ENCODE measurements at places on chromosomes 13 and 19.
A peak's percentile ranks its signal among the peaks of the same experiment; 100 is the strongest.

GRCh38 chr13:29886446-29886845, 36.0 kb upstream of the UBL3 start:
- no peak for DNase-seq

DNA sequence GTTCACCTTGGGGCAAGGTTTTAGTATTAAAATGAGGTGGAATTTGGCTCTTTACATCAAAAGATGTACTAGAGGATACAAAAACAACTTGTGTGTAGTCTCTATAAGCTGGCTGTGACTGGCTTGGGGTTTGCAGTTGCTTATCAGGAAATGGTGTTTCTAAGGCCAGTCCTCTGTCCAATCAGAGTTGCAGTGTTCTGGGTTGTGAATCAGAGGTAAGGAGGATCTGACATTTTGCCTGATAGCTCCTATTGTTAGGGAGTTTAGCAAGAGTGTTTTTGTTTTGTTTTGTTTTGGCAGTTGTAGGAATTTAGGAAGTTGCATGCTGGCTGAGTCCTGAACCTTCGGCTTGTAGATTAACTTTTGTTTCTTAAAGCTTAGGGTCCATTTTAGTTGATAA, 20.1 kb upstream of the ESD start:
- no peak for DNase-seq

GRCh38 chr13:96238241-96238640, 148.3 kb downstream of the HS6ST3 start:
- no peak for DNase-seq

DNA sequence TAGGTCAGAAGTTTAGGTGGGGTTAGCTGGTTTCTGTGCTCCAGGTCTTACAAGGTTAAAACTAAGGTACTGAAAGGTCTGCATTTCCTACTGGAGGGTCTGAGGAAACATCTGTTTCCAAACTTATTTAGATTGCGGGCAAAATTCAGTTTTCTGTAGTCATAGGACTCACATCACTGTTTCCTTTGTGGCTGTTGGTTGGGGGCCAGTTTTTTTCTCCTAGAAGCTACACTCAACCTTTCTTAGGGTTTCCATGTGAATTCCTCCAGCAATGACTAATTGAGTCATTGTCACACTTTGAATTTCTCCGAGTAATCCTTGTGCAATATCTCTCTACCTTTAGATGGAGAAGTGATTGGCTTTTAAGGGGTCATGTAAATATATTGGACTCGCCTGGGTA, 773.4 kb upstream of the SLITRK1 start:
- DNase-seq = no peak

GRCh38 chr19:19329126-19329525, 8.5 kb downstream of the MAU2 start:
- DNase-seq = no peak

DNA sequence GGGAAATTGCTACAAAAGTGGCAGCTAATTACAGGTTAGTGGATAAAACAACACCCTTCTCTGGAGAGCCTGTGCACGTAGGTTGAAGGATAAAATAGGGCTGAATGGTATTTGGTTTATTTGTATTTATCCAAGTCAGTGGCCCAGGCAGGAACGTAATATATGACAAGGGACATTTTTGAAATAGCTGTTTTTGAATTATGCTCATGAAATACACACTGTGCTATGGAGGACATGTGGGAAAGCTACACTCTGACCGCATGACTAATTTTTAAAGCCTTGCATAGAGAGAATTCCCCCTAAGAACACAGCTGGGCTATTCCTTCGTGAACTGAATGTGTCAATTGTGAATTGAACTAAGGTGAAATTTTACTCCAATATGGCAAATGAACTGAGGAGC, 292.1 kb upstream of the MAB21L1 start:
- DNase-seq = no peak

DNA sequence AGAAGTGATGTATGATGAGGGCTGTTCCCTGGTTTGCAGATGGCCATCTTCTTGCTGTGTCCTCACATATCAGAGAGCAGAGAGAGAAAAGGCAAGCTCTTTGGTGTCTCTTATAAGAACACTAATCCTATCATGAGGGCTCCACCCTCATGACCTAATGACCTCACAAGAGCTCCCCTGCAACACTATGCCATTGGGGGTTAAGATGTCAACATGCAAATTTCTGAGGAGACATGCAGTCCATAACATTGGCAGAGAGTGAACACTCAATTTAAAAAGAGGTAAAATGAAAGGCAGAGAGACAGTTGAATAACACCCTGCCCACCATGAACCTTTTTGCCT, 10.9 kb downstream of the FAM187B start:
- no peak for DNase-seq

GRCh38 chr13:43139211-43139610, 115.8 kb downstream of the DNAJC15 start:
- DNase-seq = no peak

DNA sequence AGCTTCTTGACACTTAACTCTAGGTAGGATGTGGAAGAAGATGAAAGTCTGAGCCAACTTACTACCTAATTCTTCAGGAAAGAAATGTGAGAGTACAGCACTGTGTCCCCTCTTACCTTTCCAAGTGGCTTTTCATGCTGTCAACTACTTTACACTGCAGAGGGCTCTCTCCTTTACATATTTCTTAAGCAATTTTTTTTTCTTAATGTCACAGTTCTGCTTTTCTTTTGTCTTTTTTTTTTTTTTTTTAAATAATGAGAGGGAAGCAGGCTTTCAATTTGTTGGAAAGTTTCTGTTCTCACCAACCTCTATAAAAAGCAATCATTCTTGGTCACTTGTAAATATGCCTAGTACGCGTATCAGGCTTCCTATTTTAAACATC, 212.7 kb upstream of the MIR17HG start:
- no peak for DNase-seq

- DNase-seq = peak; percentile 5
Observed at GRCh38 chr19:36916991-36917390, 859 bp downstream of the ZNF568 start.

- no peak for DNase-seq
Observed at GRCh38 chr13:47598340-47598911, 402.6 kb downstream of the SUCLA2 start.

GRCh38 chr13:113863524-113864272, at the start of gene GAS6:
GAS6 (minus strand) TSS chr13:113864076; CDS start chr13:113863920, 156 bp downstream.
- DNase-seq = peak; percentile 25

GRCh38 chr13:44347301-44347700, 26.3 kb upstream of the SERP2 start:
- no peak for DNase-seq

GRCh38 chr13:97945792-97946419, 7.6 kb upstream of the IPO5 start:
- DNase-seq = no peak

DNA sequence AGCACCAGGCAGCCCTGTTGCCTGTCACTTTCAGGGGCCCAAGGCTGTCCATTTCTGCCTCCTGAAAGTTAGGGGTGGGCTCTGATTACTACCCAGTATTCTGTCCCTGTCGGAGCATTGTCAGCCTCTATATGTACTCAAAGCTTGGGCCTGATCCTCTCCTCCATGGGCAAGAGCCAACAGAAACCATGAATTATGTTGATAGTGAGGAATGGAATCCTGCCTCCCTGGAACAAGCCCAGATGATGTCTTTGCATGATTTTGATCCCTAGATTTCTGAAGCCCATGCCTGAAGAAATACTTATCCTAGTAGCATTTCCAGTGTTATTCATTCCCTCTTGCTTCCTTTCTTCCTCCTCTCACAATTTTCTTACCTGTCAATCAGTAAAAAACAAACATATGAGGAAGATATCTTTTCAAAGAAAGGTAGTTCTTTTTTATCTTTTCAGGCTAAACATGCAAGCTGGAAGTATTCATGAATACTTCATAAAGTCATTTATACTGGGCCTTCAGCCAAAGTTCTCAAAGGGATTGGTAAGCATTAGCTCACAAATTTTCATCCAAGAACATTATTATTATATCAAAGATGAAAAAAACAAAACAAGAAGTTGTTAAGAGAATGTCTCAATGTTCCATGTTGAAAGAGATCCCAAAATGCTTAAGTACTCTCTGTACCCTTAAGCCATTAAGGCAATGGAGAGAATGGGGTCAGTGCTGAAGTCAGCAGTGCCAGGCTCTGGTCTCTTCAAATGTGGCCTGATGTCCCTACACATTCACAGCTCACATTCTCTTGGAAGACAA, 171.7 kb downstream of the NHLRC3 start:
- no peak for DNase-seq

DNA sequence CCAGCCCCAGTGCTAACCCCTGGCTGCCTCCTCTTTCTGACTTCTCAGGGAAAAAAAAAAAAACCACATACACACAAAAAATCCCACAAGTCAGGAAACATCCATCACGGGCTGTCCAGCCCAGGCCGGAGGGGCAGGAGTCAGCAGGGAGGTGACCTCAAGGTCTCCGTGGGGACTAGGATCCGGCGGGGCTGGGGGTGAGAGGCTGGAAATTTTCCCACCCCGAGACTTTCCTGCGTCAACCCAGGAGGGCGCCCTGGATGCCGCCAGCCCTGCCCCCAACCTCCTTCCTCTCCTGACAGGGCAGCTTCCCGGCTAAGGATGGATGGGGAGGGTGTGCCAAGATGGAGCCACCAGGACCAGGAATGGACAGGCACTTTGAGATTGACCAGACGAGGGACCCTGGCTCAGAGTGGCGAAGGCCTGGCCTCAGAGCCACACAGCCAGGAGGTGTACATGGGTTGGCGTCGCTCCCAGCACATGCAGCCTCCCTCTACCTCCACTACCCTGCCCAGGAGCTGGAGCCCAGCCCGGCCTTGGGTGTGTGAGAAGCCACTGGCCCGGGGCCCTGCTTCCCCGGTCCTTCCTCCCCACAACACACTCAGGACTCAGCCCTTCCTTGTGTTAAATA, 33.3 kb downstream of the BLOC1S3 start:
- DNase-seq = no peak

DNA sequence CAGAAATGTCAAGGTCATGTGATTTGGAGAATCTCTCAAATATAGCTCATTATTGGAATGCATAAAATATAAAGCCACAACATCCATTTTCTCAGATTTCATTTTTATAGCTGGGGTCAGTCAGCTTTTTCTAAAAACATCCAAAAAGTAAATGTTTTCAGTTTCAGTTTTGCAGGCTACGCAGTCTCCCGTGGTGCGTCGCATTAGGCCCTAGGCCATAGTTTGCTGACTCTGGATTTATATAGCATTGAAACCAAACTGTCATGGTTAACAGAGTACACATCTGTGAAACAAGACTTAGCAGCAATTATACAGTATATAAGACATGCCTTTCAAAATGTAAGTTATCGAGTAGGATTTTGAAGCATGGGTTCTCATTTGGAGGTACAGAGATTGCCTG, 140.0 kb downstream of the IRS2 start:
- no peak for DNase-seq

DNA sequence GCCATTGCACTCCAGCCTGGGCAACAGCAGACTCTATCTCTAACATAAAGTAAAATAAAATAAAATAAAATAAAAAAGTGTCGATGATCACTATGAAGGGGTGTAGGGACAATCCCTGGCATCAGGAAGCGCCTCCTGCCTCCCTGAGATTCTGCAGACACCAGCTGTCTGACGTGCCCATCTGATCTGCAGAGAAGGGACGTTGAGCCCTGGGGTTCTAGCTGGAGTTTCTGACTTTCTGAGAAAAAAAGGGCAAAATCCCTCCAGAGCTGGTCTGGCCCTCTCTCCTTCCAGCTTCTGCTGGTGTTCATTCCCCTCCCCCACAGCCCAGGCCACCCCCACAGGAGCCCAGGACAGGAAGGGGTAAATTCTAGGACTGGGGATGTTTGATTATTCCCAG, 2.4 kb upstream of the ADGRE5 start:
- DNase-seq = no peak

- no peak for DNase-seq
Observed at GRCh38 chr19:32924200-32924599, 47.6 kb downstream of the CEP89 start.

GRCh38 chr19:4264812-4265211, 14.3 kb upstream of the SHD start:
- no peak for DNase-seq

- no peak for DNase-seq
Observed at GRCh38 chr13:111219280-111219679, 101.2 kb upstream of the TEX29 start.

DNA sequence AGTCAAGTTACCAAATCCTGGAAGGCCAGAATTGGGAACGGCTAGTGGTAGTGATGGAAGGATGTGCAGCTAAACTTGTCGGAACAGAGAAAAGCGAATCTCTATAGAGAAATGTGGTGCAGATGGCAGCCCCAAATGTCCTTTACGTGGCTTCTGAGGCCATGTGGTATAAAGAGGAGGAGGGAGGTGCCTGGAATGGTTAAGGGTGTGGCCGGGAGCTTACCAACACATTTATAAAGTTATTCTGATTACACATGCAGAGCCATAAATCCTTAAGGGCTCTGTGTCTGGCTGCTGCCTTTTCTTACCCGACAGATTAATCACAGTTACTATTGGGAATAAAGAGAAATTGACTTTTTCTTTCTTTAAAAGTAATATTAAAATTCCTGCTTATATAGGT, 190.1 kb downstream of the OXGR1 start:
- DNase-seq = no peak

GRCh38 chr19:53158119-53158656, 665 bp downstream of the ZNF347 start:
- DNase-seq = peak; percentile 71

DNA sequence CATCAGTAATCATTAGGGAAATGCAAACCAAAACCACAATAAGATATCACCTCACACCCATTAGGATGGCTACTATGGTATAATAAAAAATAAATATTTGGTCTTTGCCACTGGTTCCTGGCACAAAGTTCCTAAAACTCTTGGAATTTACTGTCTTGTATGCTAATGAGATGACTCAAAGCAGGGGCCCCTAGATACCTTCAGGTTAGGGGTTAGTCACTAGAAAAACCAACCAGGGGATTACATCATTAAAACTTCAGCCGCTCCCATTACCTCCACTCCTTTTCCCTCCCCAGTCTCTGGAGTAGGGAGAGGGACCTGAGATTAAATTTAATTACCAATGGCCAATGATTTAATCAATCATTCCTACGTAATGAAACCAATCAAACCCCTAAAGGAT, 49.6 kb downstream of the THSD1 start:
- DNase-seq = no peak

GRCh38 chr19:30540761-30541160, 168.6 kb downstream of the ZNF536 start:
- no peak for DNase-seq

GRCh38 chr13:95956589-95957148, 96.5 kb downstream of the UGGT2 start:
- no peak for DNase-seq

- DNase-seq = no peak
Observed at GRCh38 chr19:13906521-13906904, 512 bp downstream of the CC2D1A start.

- DNase-seq = no peak
Observed at GRCh38 chr13:76813000-76813691, 73.1 kb downstream of the KCTD12 start.

GRCh38 chr19:33796164-33796875, at the start of gene KCTD15:
KCTD15 (plus strand) TSS chr19:33796870; CDS start chr19:33800455, 3,585 bp downstream.
- peak; percentile 75 for DNase-seq

DNA sequence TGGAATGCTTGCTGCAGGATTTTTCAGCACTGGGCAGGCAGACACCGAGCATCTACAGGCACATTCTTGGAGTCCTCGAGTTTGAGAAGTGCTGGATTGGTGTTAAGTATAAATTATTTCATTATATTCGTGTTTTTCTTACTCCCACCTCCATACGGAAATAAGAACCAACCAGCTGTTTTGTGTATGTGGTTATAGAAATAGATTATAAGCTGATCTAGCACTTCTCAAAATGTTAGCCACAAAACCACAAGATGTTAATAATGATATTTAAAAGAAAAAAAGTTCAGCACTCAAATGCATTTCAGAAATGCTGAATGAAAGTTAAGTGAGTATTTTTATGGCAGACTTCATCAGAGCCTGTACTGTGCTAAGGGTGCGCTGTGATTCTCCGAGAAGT, 24.0 kb upstream of the TEX29 start:
- DNase-seq = no peak

- DNase-seq = no peak
Observed at GRCh38 chr13:98155475-98156109, 12.7 kb downstream of the FARP1 start.
